ENCODE measurements at places on chromosomes 7 and 10.

GRCh38 chr7:143243614-143244013 is 19.6 kb upstream of the GSTK1 start:
- DNase-seq, result no peak

- peak; percentile 19 for DNase-seq
These were observed 14.6 kb upstream of the BRI3 start for GRCh38 chr7:98266840-98267239.

- no peak for DNase-seq
These were observed 64.8 kb downstream of the TNS3 start for GRCh38 chr7:47516985-47517600.

GRCh38 chr10:70115948-70116682 is 16.5 kb downstream of the AIFM2 start:
- DNase-seq, result peak; percentile 4

DNA sequence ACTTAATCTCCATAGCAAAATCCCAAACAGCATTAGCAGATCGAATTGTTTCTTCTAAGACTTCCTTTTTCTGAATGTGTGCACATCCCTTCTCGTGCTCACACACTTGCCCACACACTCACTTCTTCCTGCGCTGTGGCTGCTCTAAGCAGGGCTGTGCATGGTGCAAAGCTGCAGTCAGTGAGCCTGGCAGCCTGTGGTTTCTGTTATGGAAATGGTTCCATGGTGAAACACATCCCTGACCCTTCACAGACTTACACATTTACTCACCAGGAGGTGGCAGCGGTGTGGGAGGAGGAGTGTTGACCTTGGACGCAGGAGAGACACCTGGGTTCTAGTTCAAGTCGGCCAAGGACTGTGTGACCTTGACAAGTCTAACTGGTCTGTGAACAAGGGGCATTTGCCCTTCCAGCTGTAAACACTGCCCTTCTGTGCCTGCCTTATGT is 24.9 kb downstream of the MTURN start:
- DNase-seq, result peak; percentile 32

All from HFFc6 (cell line).